ENCODE measurements at places on chromosomes 13 and 19. TPM values are rescaled to one million over a fixed set of nuclear protein-coding genes. Genes with fewer than 3 reads are reported as not detected.
A peak's percentile ranks its signal among the peaks of the same experiment; 100 is the strongest.

DNA sequence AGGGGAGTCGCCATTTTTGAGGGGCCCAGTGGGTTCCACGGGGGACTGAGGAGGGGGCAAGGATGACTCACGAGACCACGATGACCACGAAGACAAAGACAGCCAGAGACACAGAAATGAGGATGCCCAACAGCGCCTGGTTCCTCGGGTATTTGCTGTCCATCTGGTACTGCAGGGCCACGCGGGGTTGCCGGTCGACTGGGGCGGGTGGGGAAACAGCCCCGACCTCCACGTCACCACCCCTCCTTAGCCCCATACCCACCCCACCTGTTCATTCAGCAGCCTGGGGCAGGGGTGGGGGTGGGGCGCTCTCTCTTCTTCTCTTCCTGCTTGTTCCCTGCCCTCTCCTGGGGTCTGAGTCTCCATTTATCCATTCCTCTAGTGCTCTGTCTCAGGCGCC, 8.6 kb downstream of the IZUMO2 start:
- no peak for DNase-seq

GRCh38 chr19:54188215-54188871, 1.0 kb downstream of the MBOAT7 start:
- no peak for DNase-seq

DNA sequence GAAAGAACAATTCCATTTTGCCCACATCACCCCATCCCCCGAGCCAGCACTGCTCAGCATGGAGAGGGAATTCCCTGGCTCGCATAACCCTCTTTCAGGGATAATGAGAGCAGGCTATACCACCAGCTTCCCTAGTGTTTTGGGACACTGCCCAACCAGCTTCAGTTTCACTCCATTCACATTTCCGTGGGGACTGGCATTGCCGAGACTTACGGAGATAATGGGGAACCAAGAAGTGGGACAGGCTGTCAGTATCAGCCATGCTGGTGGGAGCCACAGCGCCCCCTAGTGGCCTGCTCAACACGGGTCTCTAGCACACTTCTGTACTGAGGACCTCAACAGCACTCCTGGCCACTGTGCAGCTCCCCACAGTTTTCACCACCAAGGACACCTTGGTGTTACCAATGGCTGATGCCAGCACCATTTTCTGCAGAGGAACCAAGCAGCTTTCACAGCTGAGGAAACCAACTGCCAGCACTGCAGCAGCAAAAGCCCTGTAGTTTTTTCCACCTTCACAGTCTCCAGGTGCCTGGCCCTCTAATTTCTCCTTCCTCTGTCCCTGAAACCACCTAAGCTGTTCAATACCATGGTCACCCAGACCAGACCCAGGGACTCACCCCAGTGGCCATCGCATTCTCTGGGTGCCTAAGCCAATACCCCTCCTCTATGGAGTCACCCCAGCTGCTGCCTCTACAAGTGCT, 23.7 kb downstream of the SLC6A16 start:
- peak; percentile 32 for DNase-seq

DNA sequence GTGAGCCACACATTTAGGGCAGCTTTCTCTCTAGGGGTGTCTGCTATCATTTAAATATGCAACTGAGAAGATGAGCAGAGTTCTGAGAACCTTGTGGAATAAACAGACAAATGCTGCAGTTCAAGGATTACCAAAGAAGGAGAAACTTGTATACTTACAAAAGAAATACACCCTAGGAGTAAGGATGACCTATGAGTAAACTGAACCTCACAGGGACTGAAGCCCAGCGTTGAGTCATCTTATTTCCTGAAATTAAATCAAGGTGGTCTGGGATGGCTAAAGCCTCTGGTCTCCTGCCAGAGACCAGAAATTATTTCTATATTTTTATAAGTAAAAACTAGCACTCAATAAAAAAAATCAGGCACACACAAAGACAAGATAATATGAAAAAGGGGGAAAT, 40.1 kb downstream of the FAM216B start:
- no peak for DNase-seq

GRCh38 chr13:78402708-78403400, 200.5 kb downstream of the POU4F1 start:
- DNase-seq = no peak

GRCh38 chr13:75769141-75769905, 133.2 kb downstream of the LMO7 start:
- no peak for DNase-seq

GRCh38 chr19:12749938-12750521, 1.6 kb upstream of the BEST2 start:
- DNase-seq = no peak

DNA sequence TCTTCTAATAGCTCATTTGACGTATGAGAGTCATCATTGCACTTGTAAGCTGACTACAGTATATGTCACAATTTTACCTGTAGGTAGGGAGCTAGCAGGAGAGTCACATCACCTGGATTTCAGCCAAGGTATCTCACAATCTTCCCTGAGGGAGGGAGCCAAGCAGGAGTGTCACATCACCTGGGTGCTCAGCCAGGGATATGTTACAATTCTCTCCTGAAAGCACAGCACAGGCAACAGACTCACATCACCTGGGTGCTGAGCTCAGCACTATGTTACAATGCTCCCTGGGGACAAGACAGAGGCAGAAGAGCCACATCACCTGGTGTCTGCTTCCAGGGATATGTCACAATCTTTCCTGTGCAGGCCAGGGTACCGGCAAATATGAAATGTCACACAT, 51.5 kb upstream of the ZNF730 start:
- DNase-seq = no peak

DNA sequence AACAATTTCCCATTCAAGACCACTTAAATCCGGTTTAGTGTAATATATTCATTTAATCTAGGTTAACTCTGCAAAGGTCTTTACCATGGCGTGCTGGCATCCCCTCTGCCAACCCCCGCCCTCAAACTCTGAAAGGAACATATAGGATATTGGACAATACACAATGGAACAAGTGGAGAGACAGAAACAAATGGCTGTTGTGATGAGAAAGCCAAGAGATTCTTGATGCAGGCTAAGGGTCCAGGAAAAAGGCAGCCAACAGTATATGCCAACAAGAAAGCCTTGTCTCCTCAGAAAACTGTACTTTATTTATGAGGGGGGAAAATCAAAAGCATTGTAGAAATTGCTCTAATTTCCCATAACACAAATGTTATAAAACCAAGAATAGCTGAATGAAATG, 407.3 kb upstream of the SGCG start:
- no peak for DNase-seq

GRCh38 chr13:45196622-45197021, 4.2 kb downstream of the KCTD4 start:
- DNase-seq = no peak

DNA sequence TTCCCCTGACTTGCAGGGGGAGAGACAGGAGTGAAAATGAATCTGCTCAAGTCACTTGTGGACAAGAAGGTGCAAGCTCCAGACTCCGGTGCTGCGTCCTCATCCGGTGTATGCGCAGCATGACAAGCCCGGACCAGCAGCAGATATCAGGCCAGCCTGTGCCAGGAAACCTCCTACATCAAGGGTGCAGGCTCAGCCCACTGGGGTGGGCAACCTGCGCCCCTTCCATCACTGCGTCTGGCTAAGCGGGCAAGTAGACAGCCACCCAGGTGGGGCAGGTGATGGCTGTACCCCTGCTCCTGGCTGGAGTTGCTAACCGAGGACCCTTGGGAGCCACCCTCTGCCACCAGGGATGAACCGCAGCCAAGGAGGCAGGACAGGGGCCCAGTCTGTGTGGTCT, 32.9 kb upstream of the SLC15A1 start:
- no peak for DNase-seq

GRCh38 chr19:23762884-23763711, 4.4 kb upstream of the ZNF681 start:
- DNase-seq = peak; percentile 77

GRCh38 chr19:4115050-4115817, 8.7 kb downstream of the MAP2K2 start:
- DNase-seq = no peak

DNA sequence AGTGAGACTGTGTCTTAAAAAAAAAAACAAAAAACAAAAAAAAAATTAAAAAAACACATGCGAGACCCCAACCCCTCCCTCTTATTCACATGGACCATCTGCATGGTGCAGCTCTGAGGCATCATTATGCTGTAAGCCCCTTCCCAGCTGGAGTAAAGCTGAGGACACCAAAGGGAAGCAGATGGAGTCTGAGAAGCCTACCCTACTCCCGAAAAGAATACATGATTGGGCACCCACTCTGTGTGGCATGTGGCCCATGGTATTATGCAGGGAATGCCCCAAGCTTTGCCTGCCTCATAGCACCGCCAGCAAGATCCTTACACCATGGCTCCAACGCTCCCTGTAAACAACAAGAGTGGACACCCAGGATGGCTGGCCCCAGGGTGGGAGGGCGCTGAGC, 4.7 kb downstream of the PTH2 start:
- DNase-seq = no peak

- no peak for DNase-seq
These were observed 91.3 kb downstream of the IER2 start for GRCh38 chr19:13241231-13242104.

DNA sequence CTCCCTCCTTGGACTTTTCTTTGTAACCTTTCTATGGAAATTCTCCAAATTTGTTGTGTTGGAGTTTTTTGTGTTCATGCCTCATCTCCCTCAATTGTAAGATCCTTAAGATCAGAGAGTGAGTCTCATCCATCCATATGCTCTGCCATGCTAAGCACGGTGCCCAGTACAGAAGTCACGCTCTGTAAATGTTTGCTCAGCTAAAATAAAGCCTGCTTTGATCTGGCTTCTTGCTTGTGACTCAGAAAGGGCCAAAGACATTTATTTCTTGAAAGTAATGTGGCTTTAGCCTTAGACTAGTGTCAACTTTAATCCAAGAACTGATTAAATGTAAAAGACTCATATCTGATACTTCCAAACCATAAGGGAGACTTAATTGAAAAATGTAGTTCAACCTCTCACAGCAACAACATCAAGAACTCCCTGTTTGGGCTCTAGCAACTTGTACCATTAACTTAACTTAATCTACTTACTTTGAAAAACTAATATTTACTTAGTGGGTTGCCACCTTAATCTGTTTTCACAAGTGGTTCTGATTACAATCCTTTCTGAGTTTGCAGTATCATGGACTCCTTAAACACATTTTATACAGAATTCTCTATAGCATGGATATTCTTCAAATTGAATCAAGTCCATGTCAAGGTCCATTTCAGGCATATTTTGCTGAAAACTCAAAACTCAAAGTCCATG, 100.2 kb downstream of the KL start:
- DNase-seq = no peak

- peak; percentile 85 for DNase-seq
These were observed 311.2 kb downstream of the FOXO1 start for GRCh38 chr13:40355126-40355724.

DNA sequence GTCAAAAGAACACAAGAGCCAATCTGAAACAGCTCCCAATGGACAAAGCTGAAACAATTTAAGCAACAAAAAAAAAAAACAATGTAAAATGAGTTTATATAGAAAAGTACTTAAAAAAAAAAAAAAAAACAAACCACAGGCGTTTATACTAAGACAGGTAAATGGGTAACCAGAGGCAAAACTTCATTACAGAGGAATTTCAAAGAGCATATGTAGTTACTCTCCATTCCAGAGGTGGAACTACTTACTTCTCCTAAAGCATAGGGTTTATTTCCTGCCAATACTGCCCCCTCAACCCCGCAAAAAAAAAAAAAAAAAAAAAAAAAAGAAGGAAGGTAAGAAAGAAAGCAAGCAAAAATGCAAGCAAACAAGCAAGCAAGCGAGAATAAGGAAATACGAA, 132.9 kb downstream of the LIG4 start:
- no peak for DNase-seq

DNA sequence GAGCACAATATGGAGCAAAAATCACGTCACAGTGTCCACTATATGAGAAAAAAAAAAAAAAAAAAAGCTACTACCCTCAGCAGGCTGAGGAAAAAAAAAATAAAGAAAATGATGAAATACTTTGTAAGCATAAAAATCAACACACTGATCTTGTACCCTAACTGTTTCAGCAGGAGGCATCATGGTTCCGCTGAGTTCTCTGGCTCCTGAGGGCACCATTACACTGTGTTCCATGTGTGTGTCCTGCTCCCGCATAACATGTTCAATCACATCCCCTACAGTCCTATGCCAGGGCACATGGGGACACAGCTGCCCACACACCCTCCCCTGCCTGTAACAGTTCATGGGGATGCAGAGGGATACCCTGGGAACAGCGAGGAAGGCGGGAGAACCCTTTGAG, 33.5 kb downstream of the DOCK9 start:
- DNase-seq = no peak

DNA sequence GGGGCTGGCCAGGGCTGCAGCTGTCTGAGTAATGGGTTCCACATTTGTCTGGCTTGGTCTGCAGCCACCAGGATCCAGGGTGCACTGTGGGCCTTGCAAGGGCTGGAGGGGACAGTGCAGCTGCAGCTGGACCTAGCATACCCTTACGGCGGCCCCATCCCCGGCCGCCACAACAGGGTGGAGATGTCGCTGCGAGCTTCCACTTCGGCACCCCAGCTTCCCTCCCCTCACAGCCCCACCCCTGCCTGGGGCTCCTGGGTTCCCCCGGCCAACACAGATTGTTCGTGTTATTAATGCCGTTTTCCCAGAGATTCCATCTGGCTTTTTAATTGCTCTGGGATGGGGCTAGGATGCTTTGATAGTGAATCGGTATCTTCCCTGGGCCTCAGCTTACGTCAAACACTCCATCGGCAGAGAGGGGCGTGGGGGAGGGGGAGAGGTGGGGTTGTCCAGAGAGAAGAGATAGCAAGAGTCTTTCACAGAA, 5.8 kb downstream of the CEBPA start:
- no peak for DNase-seq

DNA sequence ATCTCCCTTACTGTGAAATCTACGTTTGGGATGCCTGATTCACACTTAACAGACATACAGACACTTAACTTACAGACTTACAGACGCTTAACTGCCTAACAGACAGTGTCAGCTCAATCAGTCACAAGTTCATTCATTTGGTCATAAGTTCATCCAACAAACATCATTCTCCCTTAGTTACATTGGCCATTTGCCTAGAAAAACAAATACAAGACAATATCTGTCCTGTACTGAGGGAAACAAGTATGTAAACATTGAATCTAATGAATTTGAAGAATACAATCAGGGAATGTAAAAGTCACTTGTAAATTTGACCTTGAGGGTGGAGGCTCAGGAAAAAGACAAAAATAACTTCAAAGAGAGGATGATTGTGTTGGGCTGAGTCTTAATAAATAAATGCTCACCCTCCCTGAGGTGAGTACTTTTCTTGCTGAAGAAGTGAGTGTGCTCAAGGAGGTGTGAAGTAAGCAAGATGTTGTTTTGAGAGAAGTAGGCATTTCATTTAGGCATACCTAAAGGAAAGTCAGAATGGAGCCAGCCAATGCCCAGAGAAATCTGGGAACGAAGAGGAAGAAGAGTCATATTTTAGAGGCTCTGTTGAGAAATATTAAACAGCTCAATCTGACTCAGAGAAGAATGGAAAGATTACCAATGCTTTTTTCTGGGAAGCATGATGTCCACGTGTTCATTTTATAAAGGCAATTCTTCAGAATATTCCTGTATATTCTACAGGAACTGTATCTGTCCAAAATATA, 958.4 kb upstream of the SLC10A2 start:
- no peak for DNase-seq

The ZNF607 gene
- 8.4 TPM for polyA plus RNA-seq

The MIER2 gene
- polyA plus RNA-seq = 21.0 TPM

The ZNF580 gene
- 31.3 TPM for polyA plus RNA-seq

The CD22 gene
- polyA plus RNA-seq = 2.2 TPM

The LGI4 gene
- polyA plus RNA-seq = 9.4 TPM

The SIAH3 gene
- 0.19 TPM for polyA plus RNA-seq

The MATK gene
- polyA plus RNA-seq = 4.9 TPM

Data from large intestine (tissue), 12 donors.